ENCODE measurements at places on chromosomes 2 and 18. TPM values are rescaled to one million over a fixed set of nuclear protein-coding genes. Genes with fewer than 3 reads are reported as not detected.

Gene FAM228A
- total RNA-seq, result not detected

Gene PRKD3
- 11.9 TPM for total RNA-seq

Gene CYBRD1
- total RNA-seq, result 5.7 TPM

Gene FAM237A
- total RNA-seq, result not detected

Gene G6PC2
- not detected for total RNA-seq

Gene PRSS56
- total RNA-seq, result not detected

Gene CRACDL
- 0.55 TPM for total RNA-seq

Gene ZNF804A
- total RNA-seq, result not detected

Gene TWSG1
- 12.1 TPM for total RNA-seq

Gene TRABD2A
- 67.9 TPM for total RNA-seq

Gene PDE1A
- total RNA-seq, result not detected

Gene SKOR2
- total RNA-seq, result not detected

Gene AMER3
- total RNA-seq, result not detected

Gene FTCDNL1
- total RNA-seq, result 2.6 TPM

Gene GRHL1
- 1.4 TPM for total RNA-seq

Gene ZNF397
- 14.6 TPM for total RNA-seq

Gene TMEM182
- 4.1 TPM for total RNA-seq

Gene ANKRD30BL
- total RNA-seq, result not detected

Gene ABHD3
- total RNA-seq, result 29.6 TPM

Gene SERPINB7
- not detected for total RNA-seq

Gene EGR4
- total RNA-seq, result 0.46 TPM

Gene MPP4
- total RNA-seq, result not detected

Gene SLC19A3
- not detected for total RNA-seq

Gene TXNDC2
- total RNA-seq, result 0.39 TPM

Gene RTP5
- 0.30 TPM for total RNA-seq

Gene VAMP8
- 99.7 TPM for total RNA-seq

Gene GATA6
- not detected for total RNA-seq
